ENCODE measurements at places on chromosomes 1 and 21.

- no peak for DNase-seq
Measured at GRCh38 chr21:25790878-25791204, 56.1 kb downstream of the GABPA start.

- DNase-seq, result peak; percentile 78
Measured at GRCh38 chr1:3618881-3619671, 5.7 kb upstream of the TPRG1L start.

DNA sequence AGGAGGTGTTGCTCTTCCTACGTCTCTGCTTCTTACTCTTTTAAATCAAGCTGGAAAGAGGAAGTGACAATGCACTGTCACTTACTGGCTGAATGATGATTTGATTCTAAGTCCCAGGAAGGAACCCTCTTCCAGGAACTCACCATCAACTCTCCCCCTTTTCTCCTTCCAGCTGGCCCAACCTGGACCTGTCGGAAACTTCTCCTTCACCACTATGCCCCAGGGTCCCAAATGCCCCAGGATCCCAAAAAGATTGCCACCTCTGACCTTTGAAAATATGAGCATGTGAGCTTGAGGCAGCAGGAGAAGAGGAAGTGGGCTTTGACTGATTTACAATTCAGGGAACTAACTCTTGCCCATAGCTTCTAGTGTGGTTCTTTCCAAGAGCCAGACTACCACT lies 5.3 kb upstream of the ADAMTS5 start:
- DNase-seq, result no peak

- DNase-seq, result peak; percentile 84
Measured at GRCh38 chr1:30782361-30783255, 25.0 kb upstream of the LAPTM5 start.

- DNase-seq, result no peak
Measured at GRCh38 chr1:159602501-159602999, 14.9 kb downstream of the APCS start.

- no peak for DNase-seq
Measured at GRCh38 chr1:88983791-88984559, 8.5 kb downstream of the KYAT3 start.

All from femur (tissue), 1 donor.